ENCODE measurements at places on chromosomes 7 and 10. TPM values are rescaled to one million over a fixed set of nuclear protein-coding genes. Genes with fewer than 3 reads are reported as not detected.

PPP1R9A gene
- total RNA-seq = 0.25 TPM

DNA sequence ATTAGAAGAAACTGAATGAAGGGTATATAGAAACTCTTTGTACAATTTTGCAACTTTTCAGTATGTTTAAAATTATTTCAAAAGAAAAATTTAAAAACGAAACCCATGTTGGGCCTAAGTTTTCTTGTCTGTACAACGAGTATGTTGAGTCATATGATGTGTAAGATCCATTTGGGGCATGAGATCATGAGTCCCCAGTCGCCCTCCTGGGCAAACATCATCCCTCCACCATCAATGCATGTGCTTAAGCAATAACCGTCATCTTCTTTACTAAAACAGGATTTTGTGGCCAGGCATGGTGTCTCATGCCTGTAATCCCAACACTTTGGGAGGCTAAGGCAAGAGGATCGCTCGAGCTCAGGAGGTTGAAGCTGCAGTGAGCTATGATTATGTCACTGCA is 54.2 kb upstream of the CDCA7L start:
- peak; percentile 14 for DNase-seq

DNA sequence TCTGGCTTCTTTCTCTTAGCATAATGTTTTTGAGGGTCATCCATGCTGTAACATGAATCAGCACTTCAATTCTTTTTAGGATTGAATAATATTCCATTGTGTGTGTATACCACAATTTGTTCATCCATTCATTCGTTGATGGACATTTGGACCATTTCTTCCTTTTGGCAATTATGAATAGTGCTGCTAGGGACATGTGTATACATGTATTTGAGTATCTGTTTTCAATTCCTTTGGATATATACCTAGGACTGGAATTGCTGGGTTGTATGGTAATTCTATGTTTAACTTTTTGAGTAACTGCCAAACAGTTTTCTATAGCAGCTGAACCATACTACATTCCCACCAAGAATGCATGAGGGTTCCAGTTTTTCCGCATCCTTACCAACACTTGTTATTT is 39.2 kb downstream of the GBF1 start:
- no peak for DNase-seq

UBE2H gene
- total RNA-seq = 98.3 TPM

DNA sequence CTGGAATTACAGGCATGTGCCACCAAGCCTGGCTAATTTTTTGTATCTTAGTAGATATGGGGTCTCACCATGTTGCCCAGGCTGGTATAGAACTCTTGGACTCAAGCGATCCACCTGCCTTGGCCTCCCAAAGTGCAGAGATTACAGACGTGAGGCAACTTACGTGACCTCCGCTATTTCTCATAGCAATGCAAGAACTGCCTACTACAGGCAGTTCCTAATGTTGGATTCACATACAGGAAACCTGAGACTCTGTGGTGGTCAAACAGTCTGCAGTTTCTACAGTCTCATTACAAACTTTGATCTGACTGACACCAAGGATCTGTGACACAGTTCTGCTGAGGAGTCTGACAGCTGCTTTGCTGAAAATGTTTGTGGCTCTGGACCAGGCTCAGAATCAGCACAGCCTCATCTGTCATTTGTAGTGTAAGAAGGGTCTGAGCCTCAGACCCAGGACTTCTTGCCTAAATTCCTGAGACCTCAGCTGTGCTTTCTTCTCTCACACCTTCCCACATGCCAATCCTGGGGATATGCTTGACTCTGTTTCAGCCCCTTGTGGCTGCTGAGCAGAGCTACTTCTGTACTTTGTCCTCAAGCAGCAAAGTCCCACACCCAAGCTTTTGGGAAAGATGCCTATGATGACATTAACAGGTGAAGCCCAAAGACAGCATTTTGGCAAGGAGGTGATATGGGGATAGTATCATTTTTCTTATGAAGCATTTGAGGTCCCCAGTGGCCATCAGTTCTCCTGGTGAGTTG is 48.0 kb upstream of the CYP2C9 start:
- no peak for DNase-seq

SORBS1 gene
- 0.57 TPM for total RNA-seq

NPSR1 gene
- not detected for total RNA-seq

DNA sequence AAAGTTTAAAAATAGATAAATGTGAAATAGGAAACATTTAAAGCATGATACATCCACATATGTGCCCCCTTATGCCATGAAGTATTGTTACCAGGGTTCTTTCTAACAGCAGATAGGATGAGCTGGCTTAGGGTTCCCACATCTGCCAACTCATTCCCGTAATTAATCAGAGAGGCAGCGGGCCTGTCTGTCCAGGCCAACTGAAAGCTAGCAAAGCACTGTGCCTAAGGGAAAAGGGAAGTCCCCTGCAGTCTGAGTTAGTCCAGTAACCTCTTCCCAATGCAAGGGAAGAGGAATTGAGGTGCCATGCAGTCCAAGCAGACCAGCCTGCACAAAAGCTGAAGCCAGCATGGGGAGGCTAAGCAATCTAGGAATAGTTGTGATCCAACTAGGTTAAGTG is 18.3 kb upstream of the ZC3HAV1L start:
- DNase-seq = peak; percentile 42

CD36 gene
- total RNA-seq = 9.4 TPM

DNA sequence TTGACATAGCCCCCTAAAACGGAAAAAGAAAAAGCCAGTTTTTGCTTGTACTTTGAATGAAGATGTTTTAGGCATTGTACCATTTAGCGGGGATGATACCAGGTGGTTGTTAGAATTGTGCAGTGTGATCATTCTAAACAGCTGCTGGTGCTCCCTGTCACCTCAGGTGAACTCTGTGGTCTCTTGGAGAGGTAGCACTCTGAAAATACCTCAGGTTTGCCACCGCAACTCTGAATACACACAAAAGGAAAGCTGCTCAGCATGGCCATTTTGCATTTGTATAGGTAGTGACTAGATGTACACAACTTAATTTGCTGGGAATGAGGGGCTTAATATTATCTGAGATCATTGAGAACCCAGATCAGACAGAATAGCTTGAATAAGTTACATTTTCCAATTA is 52.6 kb downstream of the PLEKHA8 start:
- DNase-seq = no peak

CALML5 gene
- not detected for total RNA-seq

- DNase-seq = peak; percentile 83
Measured at GRCh38 chr7:68176974-68177373, 1180.3 kb downstream of the TYW1 start.

CALHM2 gene
- total RNA-seq = 37.7 TPM
